ENCODE measurements at places on chromosomes 5 and 9.

- no peak for DNase-seq
Observed at GRCh38 chr9:136857581-136858412, 5.7 kb downstream of the MAMDC4 start.

GRCh38 chr5:133534566-133534965, 77.8 kb downstream of the FSTL4 start:
- DNase-seq, result no peak

GRCh38 chr5:32283539-32284377, 29.0 kb downstream of the MTMR12 start:
- no peak for DNase-seq

DNA sequence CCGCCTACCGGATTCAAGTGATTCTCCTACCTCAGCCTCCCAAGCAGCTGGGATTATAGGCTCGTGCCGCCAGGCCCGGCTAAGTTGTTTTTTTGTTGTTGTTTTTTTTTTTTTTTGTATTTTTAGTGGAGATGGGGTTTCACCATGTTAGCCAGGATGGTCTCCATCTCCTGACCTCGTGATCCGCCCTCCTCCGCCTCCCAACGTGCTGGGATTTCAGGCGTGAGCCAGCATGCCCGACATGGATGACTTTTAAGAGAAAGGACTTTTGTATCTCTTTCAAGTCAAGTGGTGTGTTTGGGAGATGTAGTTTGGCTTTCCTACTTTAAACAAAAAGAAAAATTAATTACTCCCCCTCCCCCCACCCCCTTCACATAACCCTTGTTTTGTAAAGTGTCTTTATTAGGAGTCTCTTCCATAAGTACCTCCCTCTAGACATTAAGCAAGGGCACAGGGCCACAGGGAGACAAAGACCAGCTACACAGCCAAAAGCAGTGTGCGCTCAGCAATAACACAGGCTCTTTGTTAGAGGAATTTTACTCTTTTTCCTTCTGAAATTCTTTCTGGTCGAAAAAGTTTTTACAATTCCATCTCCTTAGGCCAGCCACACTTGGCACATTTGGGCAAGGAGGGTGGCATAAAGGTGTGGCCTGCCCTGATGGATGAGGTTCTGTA, 31.2 kb downstream of the JAKMIP2 start:
- DNase-seq, result no peak

GRCh38 chr9:99373912-99374311, 151.8 kb downstream of the SEC61B start:
- no peak for DNase-seq

- DNase-seq, result no peak
Observed at GRCh38 chr5:169719360-169720314, 82.6 kb downstream of the DOCK2 start.

DNA sequence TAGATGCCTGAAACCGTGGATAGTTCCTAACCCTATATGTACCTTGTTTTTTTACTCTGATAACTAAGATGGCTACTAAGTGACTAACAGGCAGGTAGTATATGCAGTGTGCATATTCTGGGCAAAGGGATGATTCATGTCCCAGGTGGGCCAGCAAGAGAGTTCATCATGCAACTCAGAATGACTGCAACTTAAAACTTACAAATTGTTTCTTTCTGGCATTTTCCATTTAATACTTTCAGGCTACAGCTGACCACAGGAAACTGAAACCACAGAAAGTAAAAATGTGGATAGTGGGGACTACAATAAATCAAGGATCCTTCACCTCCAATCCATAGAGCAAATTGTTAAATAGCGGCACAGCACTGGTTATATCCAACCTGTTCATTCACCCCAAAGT, 30.7 kb upstream of the VCAN start:
- no peak for DNase-seq

- DNase-seq, result no peak
Observed at GRCh38 chr5:131977212-131977604, 31.7 kb upstream of the MEIKIN start.

- no peak for DNase-seq
Observed at GRCh38 chr5:139388198-139388821, 1.4 kb downstream of the MZB1 start.

DNA sequence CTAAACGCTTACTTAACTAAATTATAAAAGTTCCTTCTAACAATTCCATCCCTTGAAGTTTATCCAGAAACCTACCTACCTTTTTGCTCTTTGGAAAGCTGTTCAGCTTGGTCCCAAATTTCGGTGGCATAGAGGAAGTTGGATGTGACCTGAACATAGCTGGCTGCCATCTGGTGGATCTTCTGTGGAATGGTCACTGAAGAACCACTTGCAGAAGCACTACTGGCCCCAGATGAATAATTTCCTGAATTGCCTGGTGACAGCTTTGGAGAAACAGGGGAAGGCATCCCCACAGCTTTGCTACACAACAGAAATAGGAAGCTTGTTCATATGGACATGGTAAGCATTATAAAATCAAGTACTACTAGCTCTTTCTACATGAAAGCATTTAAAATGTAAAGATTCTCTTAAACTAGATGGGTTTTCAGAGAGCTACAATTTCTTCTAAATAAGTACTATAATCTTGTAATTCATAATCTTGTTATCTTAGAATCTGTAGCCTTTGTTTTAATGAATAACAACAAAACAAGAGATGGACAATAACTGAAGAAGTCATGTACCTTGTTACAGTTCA, 9.9 kb downstream of the LEAP2 start:
- DNase-seq, result no peak

- no peak for DNase-seq
Observed at GRCh38 chr5:138095100-138095907, 11.5 kb downstream of the WNT8A start.

DNA sequence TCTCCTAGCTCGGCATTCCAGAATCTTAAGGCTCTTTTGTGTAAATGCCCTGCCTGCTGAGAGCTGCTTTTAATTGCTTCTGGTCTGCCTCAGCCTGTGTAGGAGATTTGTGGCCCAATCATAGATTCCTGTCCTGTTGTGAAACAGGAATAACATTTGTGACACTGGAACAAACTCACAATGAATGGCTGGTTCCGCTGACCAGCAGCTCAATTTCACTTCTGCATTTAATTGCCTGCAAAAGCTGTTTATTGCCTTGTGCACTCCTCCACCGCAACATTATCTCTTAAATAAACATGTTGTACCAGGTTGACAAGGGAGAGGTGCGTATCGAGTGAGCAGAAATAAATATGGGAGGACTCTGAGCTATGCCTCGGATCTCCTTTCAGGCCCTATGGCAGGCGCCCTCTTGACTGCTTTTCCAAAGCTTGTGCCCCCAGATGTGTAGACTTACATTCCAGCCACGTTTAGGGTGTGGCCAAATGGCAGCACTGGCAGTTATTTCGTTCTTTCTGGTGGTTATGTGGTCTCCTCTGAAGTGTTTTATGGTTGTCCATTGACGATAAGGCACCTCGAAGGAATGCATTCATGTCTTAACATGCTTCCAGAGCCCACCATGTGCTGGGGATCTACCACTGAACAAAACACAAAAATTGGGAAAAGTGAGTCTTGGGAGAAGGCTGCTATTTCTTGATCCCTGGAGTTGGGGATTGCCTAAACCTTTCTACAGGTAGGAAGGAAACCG, 58.1 kb downstream of the DMRT1 start:
- no peak for DNase-seq

DNA sequence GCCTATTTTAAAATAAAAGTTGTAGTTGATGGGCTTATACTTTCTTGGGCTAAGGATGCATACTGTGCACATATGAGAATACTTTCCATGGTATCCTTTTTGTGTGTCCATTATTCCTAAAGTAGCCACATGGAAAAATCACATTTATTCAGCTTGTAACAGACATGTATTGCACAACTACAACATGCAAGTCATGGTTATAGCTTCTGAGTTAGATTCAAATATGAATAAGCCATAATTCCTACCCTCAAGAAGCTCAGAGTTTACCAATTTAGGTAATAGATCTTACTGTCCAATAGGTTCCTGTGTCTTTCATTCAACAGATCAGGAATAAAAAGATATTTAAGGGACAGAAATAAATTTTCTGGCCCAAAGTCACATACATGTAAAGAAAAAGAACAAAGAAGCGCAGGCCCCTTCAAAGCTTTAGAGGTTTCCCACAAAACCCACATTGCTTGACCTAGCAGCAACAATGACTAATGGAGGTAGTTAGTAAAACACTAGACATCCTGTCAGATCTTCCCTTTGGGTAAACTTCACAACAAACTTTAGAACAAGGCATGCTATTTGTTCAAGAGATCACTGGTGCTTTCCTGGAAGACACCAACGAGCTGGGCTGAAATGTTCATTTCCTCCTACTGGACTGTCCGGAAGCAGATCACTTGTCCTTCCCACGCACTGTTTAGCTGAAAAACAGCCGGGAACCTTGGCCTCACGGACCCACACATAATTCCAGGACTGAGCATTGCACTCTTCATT, 78.4 kb upstream of the ITGA1 start:
- DNase-seq, result no peak

GRCh38 chr5:107813559-107813958, 142.8 kb upstream of the EFNA5 start:
- DNase-seq, result no peak

GRCh38 chr9:35367451-35367850, 122.5 kb upstream of the RUSC2 start:
- no peak for DNase-seq

DNA sequence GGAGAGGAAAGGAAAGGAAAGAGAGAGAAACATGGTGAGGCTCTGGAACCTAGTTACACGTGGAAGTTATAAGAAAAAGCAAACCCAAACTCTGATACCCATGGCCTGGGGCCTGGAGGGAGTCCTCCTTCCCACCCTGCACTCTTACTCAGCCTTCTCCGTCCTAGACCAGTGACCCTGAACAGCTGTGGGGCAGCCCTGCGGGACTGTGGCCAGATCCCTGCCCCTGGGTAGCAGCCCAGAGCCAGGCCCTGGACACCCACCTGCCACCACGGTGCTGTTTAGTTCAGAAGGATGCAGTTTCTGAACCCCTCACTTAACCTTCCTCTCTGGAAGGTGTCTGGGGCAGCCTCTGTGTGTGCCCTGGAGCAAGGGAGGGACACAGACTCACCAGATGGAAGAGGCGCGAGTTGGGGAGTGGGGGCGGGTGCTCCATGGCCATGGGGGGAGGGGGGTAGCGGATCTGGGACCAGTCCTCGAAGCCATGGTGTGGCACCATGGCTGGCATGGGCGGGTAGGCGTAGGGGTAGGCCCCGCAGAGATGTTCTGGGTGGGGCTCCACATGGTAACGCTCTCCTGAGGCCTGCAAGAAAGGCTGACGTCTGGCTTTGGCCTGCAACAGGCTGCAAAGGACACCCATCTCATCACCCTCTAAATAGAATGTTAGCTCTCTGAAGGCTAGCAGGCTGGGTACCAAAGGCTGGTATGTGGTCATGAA, 13.0 kb downstream of the GPX3 start:
- no peak for DNase-seq

- no peak for DNase-seq
Observed at GRCh38 chr9:114684036-114684435, 2.0 kb upstream of the TEX48 start.

- DNase-seq, result no peak
Observed at GRCh38 chr9:17425384-17425783, 153.5 kb upstream of the SH3GL2 start.

- DNase-seq, result no peak
Observed at GRCh38 chr5:150601491-150602345, 38.7 kb upstream of the SYNPO start.

DNA sequence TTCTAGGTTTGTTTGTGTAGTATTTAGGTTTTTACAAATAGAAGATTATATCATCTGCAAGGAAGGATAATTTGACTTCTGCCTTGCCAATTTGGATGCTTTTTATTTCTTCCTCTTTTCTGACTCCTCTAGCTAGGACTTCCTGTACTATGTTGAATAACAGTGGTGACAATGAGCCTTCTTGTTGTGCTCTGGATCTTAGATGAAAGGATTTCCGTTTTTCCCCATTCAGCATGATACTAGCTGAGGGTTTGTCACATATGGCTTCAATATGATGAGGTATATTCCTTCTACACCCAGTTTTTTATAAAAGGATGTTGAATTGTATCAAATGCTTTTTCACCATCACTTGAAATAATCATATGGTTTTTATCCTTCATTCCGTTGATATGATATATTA, 101.4 kb downstream of the FBXO4 start:
- DNase-seq, result no peak

DNA sequence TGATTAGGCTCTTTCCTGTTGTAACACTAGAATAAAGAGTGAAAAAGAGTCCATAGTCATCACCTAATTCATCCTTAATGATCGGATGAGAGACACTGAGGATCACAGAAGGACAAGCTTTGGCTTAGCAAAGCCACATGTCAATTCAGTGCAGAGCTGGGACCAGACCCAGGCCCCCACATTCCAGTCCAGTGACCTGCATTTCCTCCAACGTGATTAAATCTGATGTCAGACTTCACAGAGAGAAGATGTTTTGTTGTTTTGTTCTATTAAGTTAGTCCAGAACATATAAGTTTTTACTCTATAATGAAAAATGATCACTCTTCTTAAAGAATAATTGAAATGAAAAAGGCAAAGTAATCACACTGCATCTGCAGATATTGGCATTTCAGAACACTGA, 377.9 kb upstream of the PAPPA start:
- DNase-seq, result no peak

- no peak for DNase-seq
Observed at GRCh38 chr5:6595405-6595804, 37.4 kb downstream of the NSUN2 start.

DNA sequence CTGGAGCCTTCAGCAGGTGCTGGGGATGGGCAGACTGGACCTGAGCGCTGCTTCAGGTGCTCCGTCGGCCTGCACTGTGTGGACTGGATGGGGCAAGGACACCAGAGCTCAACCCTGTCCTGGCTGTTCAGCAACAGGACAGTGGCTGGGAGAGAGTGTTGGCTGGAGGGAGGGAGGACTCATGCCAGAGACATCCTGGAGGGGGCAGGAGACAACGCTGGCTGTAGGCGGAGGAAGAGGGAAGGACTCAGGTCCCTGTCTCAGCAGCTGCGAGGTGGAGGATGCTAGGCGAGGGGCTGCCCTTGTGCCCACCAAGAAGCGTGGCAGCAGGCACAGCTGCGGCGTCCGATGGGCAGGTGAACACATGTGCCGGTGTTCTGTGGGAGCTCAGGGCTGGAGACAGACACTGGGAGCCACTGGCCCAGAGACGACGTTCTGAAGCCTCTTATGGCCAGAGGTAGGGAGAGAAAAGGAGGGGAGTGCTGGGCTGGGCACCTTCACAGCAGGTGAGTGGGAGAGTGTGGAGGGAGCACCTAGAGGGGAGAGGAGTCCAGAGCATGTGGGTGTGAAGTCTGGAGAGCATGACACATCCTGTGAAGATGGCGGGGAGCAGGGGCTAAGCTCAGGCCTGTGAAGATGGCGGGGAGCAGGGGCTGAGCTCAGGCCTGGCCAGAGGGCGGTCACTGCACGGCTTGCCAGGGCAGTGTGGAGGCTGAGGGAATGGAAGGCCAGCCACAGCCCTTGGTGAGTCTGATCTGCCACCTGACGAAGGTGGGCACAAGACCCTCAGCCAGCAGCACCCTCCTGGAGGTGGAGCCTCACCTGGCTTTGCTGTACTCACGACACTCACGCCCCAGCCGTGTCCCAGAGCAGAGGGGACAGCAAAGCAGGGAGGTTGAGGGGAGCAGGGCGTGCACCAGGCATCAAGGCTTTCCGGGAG, 79.1 kb upstream of the FCN1 start:
- DNase-seq, result no peak

Data from stimulated activated CD4-positive, alpha-beta T cell treated with anti-CD3 and anti-CD28 coated beads, Interleukin-2, amount 100 ng/mL, for 48 hours (primary cell).